ENCODE measurements at places on chromosomes 7 and 10.

GRCh38 chr10:78853864-78854263 lies 214.9 kb upstream of the ZMIZ1 start:
- DNase-seq = no peak

- DNase-seq = no peak
Measured at GRCh38 chr7:74017125-74017524, 10.8 kb upstream of the ELN start.

- DNase-seq = no peak
Measured at GRCh38 chr10:78415111-78415510, 381.4 kb downstream of the RPS24 start.

DNA sequence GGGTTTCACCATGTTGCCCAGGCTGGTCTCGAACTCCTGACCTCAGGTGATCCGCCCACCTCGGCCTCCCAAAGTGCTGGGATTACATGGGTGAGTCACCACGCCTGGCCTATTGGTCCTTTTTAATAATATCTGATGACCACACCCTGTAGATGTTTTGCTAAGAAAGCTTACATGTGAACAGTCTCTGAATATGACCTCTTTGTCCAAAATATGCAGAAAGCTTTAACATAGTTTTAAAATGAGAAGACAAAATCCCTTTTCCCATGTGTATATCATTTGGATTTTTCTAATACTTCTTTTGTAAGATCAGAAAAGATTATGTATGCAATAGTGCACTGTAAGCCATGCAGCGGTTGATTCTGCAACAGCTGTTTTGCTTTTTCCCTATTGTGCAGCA lies 38.5 kb downstream of the MCU start:
- DNase-seq = no peak

DNA sequence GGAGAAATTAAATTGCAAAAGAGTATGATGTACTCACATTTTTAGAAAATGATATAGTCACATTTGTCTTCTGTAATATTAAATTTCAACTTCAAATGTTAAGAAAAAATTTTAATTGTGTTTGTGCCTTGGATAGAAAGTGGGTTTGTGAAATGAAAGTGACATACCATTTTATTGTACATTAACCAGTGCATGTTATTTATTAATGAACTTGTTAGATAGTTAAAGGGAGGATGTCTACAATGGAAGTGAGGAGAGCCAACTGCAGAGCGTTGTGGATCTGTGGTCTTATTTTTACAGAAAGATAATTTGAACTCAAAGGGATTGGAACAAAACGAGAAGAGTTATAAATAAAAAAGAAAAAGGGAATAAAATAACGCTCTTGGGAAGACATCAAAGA lies 291.7 kb downstream of the ARL4A start:
- no peak for DNase-seq

GRCh38 chr10:104330168-104331110 lies 7.8 kb downstream of the ITPRIP start:
- DNase-seq = no peak

GRCh38 chr7:25216837-25217236 lies 11.4 kb downstream of the NPVF start:
- DNase-seq = no peak

Measured in CD4-positive, alpha-beta T cell treated with Interferon gamma for 1 hour (primary cell).